Epithelial cell of umbilical artery (primary cell): ENCODE measurements at places on chromosomes 1 and 21. TPM values are rescaled to one million over a fixed set of nuclear protein-coding genes. Genes with fewer than 3 reads are reported as not detected.

The SPRR2F gene
- not detected in 2 replicates for total RNA-seq

The A3GALT2 gene
- not detected in 2 replicates for total RNA-seq

The DDR2 gene
- 6.8 and 16.7 TPM in 2 replicates for total RNA-seq

The CACHD1 gene
- 2.4 and 3.2 TPM in 2 replicates for total RNA-seq

The NOS1AP gene
- 0.65 and 1.1 TPM in 2 replicates for total RNA-seq

The CA6 gene
- not detected in 2 replicates for total RNA-seq

The C1orf94 gene
- total RNA-seq: not detected in 2 replicates

The TAS1R3 gene
- total RNA-seq: under 0.01 and 0.30 TPM in 2 replicates

The LENEP gene
- 0.76 TPM in 1 of 2 replicates, not detected in the other for total RNA-seq

The NUF2 gene
- total RNA-seq: 21.8 and 27.2 TPM in 2 replicates
